ENCODE measurements at places on chromosomes 16 and 17.

GRCh38 chr17:40329839-40330794, 21.1 kb downstream of the RARA start:
- no peak for DNase-seq

- no peak for DNase-seq
These were observed 17.1 kb downstream of the PHB1 start for GRCh38 chr17:49397586-49397985.

DNA sequence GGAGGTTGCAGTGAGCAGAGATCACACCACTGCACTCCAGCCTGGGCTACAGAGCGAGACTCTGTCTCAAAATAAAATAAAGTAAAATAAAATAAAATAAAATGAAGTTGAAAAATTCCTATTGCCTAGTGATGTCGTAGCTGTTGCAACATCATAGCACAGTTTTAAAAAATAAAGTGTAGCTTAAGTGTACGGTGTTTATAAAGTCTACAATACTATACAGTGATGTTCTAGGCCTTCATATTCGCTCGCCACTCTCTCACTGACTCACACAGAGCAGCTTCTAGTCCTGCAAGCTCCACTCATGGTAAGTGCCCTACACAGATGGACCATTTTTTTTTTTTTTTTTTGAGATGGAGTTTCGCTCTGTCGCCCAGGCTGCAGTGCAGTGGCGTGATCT, 43.5 kb upstream of the MNT start:
- DNase-seq = no peak

- no peak for DNase-seq
These were observed 48.7 kb upstream of the SEC14L1 start for GRCh38 chr17:77092025-77092424.

DNA sequence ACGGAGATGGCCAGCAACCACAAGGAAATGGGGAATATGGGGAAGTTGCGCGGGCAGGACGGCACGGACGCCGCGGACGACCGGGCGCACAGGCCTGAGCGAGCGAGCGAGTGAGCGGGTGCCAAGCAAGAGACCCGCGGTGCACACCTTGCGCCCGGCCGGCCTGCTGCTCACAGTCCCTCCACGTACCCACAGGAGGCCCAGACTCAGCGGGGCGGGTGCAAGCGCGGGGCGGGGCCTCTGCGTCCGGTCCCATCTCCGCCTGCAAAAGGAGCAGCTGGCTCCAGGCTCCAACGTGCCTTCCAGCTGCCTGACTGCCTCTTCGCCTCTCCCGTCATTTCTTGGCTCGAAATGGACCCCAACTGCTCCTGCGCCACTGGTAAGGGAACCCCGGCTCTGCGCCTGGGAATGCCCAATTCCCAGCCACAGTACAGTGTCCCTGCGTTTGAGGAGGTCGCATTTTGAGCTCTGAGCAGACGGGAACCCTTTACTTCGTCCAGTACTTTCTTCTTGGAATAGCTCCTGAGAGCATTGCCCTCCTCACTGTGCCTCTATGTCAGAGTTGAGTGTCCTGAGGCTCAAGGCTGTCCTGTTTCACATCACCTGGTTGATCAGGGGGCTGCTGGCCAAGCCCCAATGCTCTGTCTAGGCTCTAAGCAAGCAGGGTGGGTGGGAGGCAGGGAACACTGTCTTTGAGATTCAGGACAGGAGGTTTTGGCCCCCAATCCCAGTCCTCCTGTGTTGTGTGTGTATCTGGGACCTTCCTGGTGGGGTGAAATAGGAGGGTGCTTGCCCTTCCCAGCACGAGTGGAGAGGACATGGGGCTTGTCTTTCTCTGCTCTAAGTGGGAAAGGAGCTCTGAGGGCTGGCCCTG, 8.1 kb upstream of the MT1E start:
- peak; percentile 50 for DNase-seq

DNA sequence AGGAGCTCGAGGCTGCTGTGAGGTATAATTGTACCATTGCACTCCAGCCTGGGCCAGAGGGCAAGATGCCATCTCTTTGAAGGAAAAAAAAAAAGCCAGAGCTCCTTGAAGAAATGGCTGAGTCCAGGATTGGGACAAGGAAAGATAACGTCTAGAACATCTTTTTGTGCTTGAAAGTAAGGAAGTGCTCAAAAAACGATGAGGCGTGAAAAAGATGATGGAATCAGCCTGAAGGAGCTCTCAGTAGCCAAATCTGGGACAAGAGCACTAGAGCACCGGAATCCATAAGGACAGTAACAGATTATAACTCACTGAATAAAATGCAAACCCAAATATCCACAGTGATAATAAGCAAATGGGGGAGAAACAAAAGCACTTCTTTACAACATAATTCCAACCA, 22.1 kb downstream of the EFTUD2 start:
- no peak for DNase-seq

- no peak for DNase-seq
These were observed 8.7 kb downstream of the MSL1 start for GRCh38 chr17:40130352-40131042.

- no peak for DNase-seq
These were observed 8.6 kb downstream of the P2RX1 start for GRCh38 chr17:3907483-3908216.

- DNase-seq = no peak
These were observed 54.9 kb downstream of the IKZF3 start for GRCh38 chr17:39809221-39809620.

- DNase-seq = no peak
These were observed 6.2 kb downstream of the SHBG start for GRCh38 chr17:7636163-7636562.

DNA sequence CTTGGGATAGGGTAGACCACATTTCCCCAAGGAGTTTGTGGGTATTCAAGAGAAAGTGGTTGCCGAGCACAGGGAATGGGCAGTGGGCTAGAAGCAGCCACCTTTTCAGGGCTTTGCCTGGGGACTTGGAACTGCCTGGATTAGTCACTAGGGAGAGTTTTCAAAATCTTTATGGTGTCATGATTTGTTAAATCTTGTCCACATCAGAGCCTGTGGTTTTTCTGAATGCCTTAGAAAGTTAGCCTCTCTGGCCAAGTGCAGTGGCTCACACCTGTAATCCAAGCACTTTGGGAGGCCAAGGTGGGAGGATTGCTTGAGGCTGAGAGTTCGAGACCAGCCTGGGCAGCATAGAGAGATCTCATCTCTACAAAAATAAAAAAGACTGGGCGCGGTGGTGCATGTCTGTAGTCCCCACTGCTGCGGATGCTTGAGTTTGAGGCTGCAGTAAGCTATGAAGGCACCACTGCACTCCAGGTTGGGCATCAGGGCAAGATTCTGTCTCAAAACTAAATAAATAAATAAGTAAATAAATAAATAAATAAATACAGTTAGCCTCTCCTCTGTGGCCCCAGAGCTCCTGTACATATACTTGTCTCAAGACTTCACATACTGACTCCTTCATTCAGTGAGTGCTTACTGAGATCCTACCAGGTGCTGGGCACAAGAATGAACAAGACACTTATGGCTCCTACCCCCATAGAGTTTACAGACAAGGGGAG, 76.3 kb upstream of the HNF1B start:
- DNase-seq = no peak

DNA sequence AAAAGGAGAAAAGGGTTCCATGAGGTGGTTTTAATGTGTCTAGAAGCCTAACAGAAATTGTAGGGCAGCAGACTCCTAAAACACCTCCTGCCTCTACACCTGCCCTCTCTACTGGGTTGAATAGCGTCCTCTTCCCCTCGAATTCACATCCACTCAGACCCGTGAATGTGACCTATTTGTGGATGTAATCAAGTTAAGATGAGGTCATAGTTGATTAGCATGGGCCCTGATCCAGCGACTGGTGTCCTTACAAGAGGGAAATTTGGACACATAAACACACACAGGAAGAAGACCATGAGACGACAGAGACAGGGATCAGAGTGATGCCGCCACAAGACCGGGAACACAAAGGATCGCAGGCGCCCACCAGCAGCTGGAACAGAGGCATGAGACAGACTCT, 13.5 kb downstream of the CD300LF start:
- no peak for DNase-seq

GRCh38 chr17:55190748-55191147, 74.0 kb upstream of the HLF start:
- DNase-seq = no peak

Data from CD4-positive, alpha-beta T cell treated with Interleukin-6 at 100 ng/mL for 8 hours (primary cell).